Right renal pelvis (tissue), 4 donors: ENCODE measurements at places on chromosomes 12 and 14. TPM values are rescaled to one million over a fixed set of nuclear protein-coding genes. Genes with fewer than 3 reads are reported as not detected.

GRCh38 chr14:92542766-92543554 lies 29.4 kb downstream of the RIN3 start:
- DNase-seq, result no peak

GRCh38 chr14:50794068-50794645 lies 36.8 kb downstream of the NIN start:
- DNase-seq, result no peak

DNA sequence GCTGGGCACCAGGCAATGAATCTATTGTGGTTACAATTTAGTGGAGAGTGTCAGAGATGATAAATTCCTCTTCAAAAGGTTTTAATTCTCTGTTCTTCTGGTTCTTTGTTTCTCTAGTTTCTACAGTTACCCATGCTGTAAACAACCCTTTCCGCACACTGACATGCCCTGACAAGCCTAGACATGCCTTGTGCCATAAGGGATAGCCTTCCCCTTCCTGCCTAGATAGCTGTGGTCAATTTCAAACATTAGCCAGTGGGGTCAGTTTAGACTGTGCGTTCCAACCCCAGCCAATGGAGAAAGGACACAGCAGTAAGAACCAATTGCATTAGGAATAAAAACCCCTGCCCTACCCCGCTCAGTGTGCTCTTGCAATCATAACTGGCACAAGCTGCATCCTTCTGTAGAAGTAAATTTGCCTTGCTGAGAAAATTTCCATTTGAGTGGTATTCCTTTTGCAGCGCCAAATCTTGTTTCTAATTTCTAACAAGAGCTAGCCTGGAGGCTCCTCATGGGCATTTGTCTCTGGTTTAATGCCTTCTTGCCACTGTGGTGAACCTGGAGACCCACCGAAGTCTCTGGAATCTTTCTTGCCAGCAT lies 6.4 kb downstream of the EDDM3A start:
- DNase-seq, result no peak

AQP6 gene
- polyA plus RNA-seq, result 22.1 TPM

TAS2R13 gene
- not detected for polyA plus RNA-seq

DNA sequence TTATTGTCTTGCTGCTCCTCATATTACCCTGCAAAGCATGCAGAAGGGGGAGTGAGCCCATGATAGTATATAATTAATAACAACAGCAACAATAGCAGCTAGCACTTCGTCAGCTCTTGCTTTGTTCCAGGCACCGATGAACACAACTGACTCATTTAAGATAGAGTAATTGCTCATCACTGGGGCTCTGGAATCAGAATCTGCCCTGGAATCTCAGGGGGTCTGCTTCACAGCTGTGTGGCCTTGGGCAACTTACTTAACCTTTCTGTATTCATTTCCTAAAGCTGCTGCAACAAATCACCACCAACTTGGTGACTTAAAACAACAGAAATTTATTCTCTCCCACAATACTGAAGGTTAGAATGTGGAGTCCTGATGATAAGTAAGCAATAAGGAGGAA lies 55.0 kb upstream of the PSMC1 start:
- no peak for DNase-seq

NGB gene
- polyA plus RNA-seq, result not detected

- no peak for DNase-seq
These were observed 104.5 kb downstream of the SLC2A13 start for GRCh38 chr12:40001406-40001805.

REP15 gene
- polyA plus RNA-seq, result 2.1 TPM

- DNase-seq, result no peak
These were observed 10.5 kb downstream of the SERPINA6 start for GRCh38 chr14:94312481-94313246.

DNA sequence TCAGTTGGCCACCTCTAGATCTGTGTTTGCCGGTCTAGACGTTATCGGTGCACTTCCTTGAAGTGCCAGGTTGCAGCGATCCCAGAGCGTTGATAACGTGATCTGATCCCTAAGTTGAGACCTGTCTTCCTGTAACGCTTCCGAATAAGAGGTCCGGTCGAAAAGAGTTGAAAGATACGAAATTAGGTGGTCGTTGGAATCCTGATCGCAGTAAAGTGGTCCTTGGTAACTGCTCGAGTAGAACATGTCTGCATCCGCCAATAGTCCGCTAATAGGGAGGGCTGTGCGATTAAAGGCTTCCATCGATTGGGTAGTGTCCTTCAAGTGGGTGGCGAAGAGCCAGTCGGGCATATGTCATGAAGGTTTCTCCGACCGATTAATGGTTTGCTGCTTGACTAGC lies 2.7 kb downstream of the SRSF5 start:
- DNase-seq, result no peak
